Suprapubic skin (tissue), 4 donors: ENCODE measurements at places on chromosomes 2 and 18. TPM values are rescaled to one million over a fixed set of nuclear protein-coding genes. Genes with fewer than 3 reads are reported as not detected.

ALPP gene
- total RNA-seq: not detected

LIMS4 gene
- total RNA-seq: not detected

LYPD6 gene
- 1.9 TPM for total RNA-seq

SKOR2 gene
- total RNA-seq: not detected

CYBRD1 gene
- total RNA-seq: 99.4 TPM

TBR1 gene
- total RNA-seq: not detected

SPEG gene
- total RNA-seq: 6.5 TPM

DSG2 gene
- total RNA-seq: 28.7 TPM

GLI2 gene
- total RNA-seq: 1.9 TPM

ANKRD30B gene
- not detected for total RNA-seq

TTC39C gene
- total RNA-seq: 126 TPM

SIX2 gene
- 1.2 TPM for total RNA-seq

GORASP2 gene
- total RNA-seq: 48.9 TPM

GDF7 gene
- 1.9 TPM for total RNA-seq

RUFY4 gene
- not detected for total RNA-seq

ASTL gene
- total RNA-seq: not detected

SULT1C4 gene
- total RNA-seq: not detected

NYAP2 gene
- not detected for total RNA-seq

SRD5A2 gene
- not detected for total RNA-seq

SGO2 gene
- 3.2 TPM for total RNA-seq

EMILIN1 gene
- 3.0 TPM for total RNA-seq

SP140L gene
- total RNA-seq: 6.3 TPM

SERPINB3 gene
- total RNA-seq: 30.1 TPM

AMER3 gene
- not detected for total RNA-seq
